ENCODE measurements at places on chromosomes 6 and 20. TPM values are rescaled to one million over a fixed set of nuclear protein-coding genes. Genes with fewer than 3 reads are reported as not detected.
A peak's percentile ranks its signal among the peaks of the same experiment; 100 is the strongest.

HIVEP1 gene
- total RNA-seq, result 47.9 TPM

- H3K36me3 ChIP-seq, result no peaks in the 10 kb centered on the region
- H3K27ac ChIP-seq, result no peak overlapping the region
- peaks cover 7% of the 10 kb centered on the region for H3K4me1 ChIP-seq
- peak overlapping the region; percentile 33 for H3K4me3 ChIP-seq
Measured at GRCh38 chr6:7468382-7469081, 72.9 kb upstream of the DSP start.

GHRH gene
- total RNA-seq, result not detected

NPBWR2 gene
- not detected for total RNA-seq

GRCh38 chr6:82143041-82143481 lies 104.5 kb downstream of the IBTK start:
- no peak overlapping the region for H3K27ac ChIP-seq
- H3K4me3 ChIP-seq, result no peak overlapping the region

VWA7 gene
- total RNA-seq, result 0.69 TPM

- H3K27ac ChIP-seq, result no peak overlapping the region
- DNase-seq, result no peak
- peaks cover 4% of the 10 kb centered on the region for H3K4me1 ChIP-seq
- no peak overlapping the region for H3K4me3 ChIP-seq
- H3K27me3 ChIP-seq, result no peaks in the 10 kb centered on the region
Measured at GRCh38 chr20:5746064-5746463, 4.1 kb upstream of the SHLD1 start.

- no peak overlapping the region for H3K27ac ChIP-seq
- H3K4me1 ChIP-seq, result peaks cover 29% of the 10 kb centered on the region
- H3K4me3 ChIP-seq, result no peak overlapping the region
- no peak for DNase-seq
- H3K27me3 ChIP-seq, result no peaks in the 10 kb centered on the region
Measured at GRCh38 chr20:47306755-47307370, 49.6 kb downstream of the ZMYND8 start.

STK38 gene
- 23.6 TPM for total RNA-seq

- H3K27ac ChIP-seq, result peak overlapping the region; percentile 54
- peaks cover 51% of the 10 kb centered on the region for H3K4me1 ChIP-seq
- H3K4me3 ChIP-seq, result peak overlapping the region; percentile 26
- H3K27me3 ChIP-seq, result no peaks in the 10 kb centered on the region
- DNase-seq, result peak; percentile 68
Measured at GRCh38 chr6:14635195-14635594, 517.6 kb downstream of the CD83 start.

FNDC11 gene
- total RNA-seq, result not detected

- H3K36me3 ChIP-seq, result no peaks in the 10 kb centered on the region
- no peaks in the 10 kb centered on the region for H3K27me3 ChIP-seq
Measured at GRCh38 chr20:55116598-55116997, 641.2 kb downstream of the DOK5 start.
